Spleen (tissue), 13 donors: ENCODE measurements at places on chromosomes 6 and 20. TPM values are rescaled to one million over a fixed set of nuclear protein-coding genes. Genes with fewer than 3 reads are reported as not detected.

GRCh38 chr6:83464381-83465140 lies 33.7 kb upstream of the ME1 start:
- no peaks in the 10 kb centered on the region for H3K27me3 ChIP-seq
- H3K36me3 ChIP-seq: no peaks in the 10 kb centered on the region
- peaks cover 4% of the 10 kb centered on the region for H3K4me1 ChIP-seq
- H3K27ac ChIP-seq: no peak overlapping the region
- DNase-seq: no peak

GRCh38 chr20:43744151-43744611 lies 17.4 kb upstream of the GTSF1L start:
- H3K27me3 ChIP-seq: peaks cover 19% of the 10 kb centered on the region
- H3K4me3 ChIP-seq: no peak overlapping the region
- H3K27ac ChIP-seq: no peak overlapping the region
- no peaks in the 10 kb centered on the region for H3K36me3 ChIP-seq
- DNase-seq: no peak

- H3K36me3 ChIP-seq: no peaks in the 10 kb centered on the region
- H3K27ac ChIP-seq: no peak overlapping the region
- H3K4me3 ChIP-seq: no peak overlapping the region
- no peak for DNase-seq
- H3K4me1 ChIP-seq: no peaks in the 10 kb centered on the region
These were observed 62.1 kb upstream of the CNKSR3 start for GRCh38 chr6:154572556-154572955.

GRCh38 chr6:132865364-132865763 lies 51.0 kb downstream of the RPS12 start:
- no peaks in the 10 kb centered on the region for H3K27me3 ChIP-seq
- H3K36me3 ChIP-seq: no peaks in the 10 kb centered on the region
- no peak overlapping the region for H3K4me3 ChIP-seq
- no peak for DNase-seq
- no peak overlapping the region for H3K27ac ChIP-seq

DNA sequence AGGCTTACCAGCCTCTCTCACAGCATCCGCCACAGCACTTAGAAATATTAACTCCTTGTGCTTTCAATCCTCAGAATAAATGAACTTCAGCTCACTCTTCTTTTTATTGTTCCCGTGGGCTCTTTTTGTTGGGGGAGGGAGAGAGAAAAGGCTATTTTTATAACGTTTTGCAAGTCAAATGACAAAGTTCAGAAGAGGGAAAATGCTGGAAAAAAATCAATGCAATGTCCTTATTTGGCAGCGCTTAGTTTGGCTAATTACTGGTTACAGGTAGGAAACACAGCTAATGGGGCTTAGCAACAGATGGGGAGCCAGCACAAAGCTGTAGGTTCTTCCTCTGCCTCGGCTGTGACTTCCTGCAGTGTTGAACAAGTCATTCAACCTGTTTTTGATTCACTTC lies 1067.0 kb upstream of the MAP3K7 start:
- H3K27ac ChIP-seq: no peak overlapping the region
- no peaks in the 10 kb centered on the region for H3K4me1 ChIP-seq
- DNase-seq: no peak
- no peaks in the 10 kb centered on the region for H3K27me3 ChIP-seq
- no peaks in the 10 kb centered on the region for H3K36me3 ChIP-seq
- no peak overlapping the region for H3K4me3 ChIP-seq

GRCh38 chr6:41027241-41027640 lies 11.8 kb downstream of the UNC5CL start:
- H3K27ac ChIP-seq: peak overlapping the region; percentile 69
- peak overlapping the region; percentile 48 for H3K4me3 ChIP-seq
- no peak for DNase-seq
- H3K36me3 ChIP-seq: no peaks in the 10 kb centered on the region

- H3K4me1 ChIP-seq: no peaks in the 10 kb centered on the region
- H3K36me3 ChIP-seq: no peaks in the 10 kb centered on the region
- no peak overlapping the region for H3K4me3 ChIP-seq
- no peak overlapping the region for H3K27ac ChIP-seq
These were observed 47.2 kb downstream of the FILIP1 start for GRCh38 chr6:75446241-75446880.

- DNase-seq: no peak
- H3K27ac ChIP-seq: no peak overlapping the region
- H3K4me3 ChIP-seq: no peak overlapping the region
- H3K27me3 ChIP-seq: no peaks in the 10 kb centered on the region
- H3K4me1 ChIP-seq: peaks cover 84% of the 10 kb centered on the region
- no peaks in the 10 kb centered on the region for H3K36me3 ChIP-seq
These were observed 15.0 kb downstream of the ADNP start for GRCh38 chr20:50916257-50916656.

DNA sequence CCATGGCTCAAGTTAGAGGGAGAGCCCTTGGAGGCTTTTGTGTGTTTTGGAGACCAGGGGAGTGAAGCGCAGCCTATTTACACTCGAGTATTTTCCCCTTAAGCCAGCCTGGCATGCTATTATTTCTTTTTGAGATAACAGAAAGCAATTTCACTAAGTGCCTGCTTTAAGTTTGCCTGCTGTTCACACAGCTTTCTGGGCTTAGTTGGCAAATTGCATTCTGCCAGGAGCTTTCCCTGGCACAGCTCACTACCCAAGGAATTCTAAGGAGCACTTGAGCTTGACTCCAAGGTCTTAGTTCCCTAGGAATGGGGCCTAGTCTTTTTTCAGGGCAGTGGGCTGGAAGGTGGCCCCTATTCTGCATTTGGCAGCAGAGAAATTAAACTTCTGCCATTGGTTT lies 19.0 kb upstream of the ASXL1 start:
- peaks cover 19% of the 10 kb centered on the region for H3K4me1 ChIP-seq
- H3K4me3 ChIP-seq: no peak overlapping the region
- H3K27ac ChIP-seq: no peak overlapping the region

- no peak for DNase-seq
- peaks cover 8% of the 10 kb centered on the region for H3K36me3 ChIP-seq
- no peak overlapping the region for H3K4me3 ChIP-seq
- H3K27me3 ChIP-seq: no peaks in the 10 kb centered on the region
These were observed 4.1 kb upstream of the TXLNB start for GRCh38 chr6:139295901-139296300.

The ATP9A gene
- total RNA-seq: 9.1 TPM

The DYNLT2 gene
- 3.5 TPM for total RNA-seq

The CYP39A1 gene
- total RNA-seq: 0.97 TPM

The CAP2 gene
- total RNA-seq: 1.4 TPM

The PRND gene
- not detected for total RNA-seq

The ABHD16B gene
- total RNA-seq: not detected
